ENCODE measurements at places on chromosomes 2 and 18.

DNA sequence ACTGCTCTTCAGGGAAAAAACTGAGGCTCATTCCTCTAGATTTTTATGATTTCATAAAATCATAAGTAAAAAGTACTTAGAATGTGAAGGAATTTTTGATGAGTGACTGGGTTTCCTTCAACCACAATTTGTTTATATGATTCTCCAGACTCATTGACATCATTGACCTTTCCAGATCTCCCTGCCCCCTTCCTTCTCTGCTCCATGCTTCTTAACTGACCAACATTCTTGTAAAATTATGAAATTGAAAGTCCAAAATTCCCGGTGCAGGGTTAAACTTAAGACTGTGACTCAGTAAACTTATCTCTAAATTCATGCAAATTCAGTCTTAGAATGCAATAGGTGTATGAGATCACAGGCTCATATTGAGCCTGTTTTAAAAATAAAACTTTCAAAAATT lies 648.9 kb downstream of the TDRD15 start:
- no peak for DNase-seq

DNA sequence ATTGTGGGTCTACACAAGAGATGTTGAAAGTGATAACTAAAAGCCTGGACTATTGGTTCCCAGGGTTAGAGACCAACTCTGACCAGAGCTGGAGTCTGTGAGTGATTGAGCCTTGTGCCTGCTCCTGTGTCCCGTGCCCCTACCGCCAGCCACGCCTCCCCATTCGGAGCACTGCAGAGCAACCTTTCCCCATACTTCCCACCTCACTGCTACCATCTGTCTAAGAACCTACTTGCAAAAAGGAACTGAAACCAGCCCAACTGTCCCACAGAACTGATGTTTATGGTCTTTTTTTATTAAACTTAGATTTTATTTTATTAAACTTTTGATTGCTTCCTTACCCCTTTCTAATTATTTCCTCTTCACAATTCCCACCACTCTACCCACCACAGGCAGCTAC lies 300.3 kb upstream of the MGAT5 start:
- DNase-seq = no peak

DNA sequence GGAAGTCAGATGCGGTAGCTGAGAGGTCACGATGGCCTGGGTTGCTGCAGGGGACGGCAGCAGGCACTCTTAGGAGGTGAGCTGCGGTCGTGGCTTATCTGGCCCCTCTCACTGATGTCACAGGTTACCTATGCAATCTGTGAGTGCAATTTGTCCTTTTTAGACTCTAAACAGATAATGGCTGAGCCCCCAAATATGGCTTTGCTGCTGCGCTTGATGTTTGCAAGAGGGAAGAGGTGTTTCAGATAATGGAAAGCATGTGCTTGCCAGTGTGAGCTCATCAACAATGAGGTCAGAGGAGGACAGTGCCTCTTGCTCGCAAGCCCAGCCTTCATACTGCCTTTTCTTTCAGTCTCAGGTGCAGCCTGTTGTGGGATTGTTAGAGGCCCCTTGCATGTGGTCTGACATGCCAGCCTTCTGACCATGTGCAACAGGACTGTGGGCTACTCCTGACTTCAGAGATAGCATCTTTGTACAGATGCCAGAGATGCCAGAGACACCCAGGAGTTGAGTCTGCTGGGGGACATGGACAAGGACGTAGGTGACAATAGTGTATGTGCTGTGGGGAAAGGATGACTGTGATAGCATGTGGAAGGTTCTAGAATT lies 151.3 kb downstream of the TANC1 start:
- DNase-seq = no peak

- no peak for DNase-seq
Observed at GRCh38 chr2:178756843-178757242, 50.4 kb downstream of the TTN start.

DNA sequence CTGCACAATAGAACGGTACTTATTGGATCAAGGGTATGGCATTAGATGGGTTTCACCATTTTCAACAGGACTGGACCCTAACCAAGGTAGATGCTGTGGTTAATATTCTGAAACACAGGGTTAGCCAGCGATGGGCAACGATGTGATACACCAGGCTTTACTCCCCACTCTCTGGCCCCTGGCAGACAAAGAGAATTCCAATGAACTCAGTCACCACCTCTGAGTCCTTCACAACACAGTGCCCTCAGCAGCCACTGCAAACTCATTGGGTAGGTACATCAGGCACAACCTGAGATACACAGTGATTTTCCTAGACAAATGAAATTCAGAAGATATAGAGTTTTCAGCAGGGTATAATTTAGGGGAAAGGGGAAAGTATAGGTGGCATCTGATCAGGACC lies 634.5 kb downstream of the ZEB2 start:
- DNase-seq = no peak

DNA sequence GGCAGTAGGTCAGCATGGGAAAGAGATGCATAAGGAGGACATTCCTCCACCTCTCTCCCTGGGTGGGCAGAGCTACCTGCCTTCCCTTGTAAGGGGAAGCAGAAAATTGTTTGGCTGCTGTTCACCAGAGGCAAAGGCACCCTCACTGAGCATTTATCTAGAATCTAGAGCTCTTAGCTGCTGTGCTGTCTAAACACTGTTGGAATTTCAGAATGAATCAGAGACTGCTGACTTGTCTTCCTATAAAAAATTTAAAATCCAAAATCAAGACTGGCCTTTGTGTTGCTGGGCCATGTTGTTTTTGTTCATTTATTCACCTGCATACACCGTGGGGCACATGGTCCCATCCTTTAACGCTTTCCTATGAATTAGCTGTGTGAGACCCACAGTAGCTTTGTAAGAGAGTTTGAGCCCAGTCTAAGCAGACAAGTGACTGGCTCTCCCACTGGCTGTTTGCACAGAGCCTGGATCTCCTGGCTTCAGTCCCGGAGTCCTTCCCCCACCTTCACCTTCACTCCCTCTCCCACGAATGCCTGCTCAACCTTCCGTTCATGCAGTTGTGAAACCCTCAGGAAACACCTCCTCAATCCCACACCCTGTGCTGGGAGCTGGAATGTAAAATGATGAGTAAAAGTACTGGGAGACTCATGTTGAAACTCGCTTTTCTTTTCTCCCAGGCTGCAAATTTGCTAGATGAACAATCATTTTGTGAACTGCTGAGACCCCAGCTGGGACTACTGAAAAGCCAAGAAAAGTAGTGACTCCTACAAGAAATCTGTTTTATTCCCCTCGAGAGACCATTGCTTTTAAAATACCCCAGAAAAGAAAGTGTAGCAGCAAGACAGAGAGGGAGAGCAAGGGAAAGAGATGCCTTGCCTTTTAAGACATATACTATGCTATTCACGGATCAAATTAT lies 76.2 kb downstream of the FAM168B start:
- DNase-seq = no peak

GRCh38 chr2:26195040-26195984 lies 22.4 kb downstream of the GAREM2 start:
- DNase-seq = no peak

- no peak for DNase-seq
Observed at GRCh38 chr18:9422816-9423519, 52.3 kb upstream of the RALBP1 start.

- DNase-seq = no peak
Observed at GRCh38 chr18:48333563-48333962, 75.6 kb downstream of the ZBTB7C start.

DNA sequence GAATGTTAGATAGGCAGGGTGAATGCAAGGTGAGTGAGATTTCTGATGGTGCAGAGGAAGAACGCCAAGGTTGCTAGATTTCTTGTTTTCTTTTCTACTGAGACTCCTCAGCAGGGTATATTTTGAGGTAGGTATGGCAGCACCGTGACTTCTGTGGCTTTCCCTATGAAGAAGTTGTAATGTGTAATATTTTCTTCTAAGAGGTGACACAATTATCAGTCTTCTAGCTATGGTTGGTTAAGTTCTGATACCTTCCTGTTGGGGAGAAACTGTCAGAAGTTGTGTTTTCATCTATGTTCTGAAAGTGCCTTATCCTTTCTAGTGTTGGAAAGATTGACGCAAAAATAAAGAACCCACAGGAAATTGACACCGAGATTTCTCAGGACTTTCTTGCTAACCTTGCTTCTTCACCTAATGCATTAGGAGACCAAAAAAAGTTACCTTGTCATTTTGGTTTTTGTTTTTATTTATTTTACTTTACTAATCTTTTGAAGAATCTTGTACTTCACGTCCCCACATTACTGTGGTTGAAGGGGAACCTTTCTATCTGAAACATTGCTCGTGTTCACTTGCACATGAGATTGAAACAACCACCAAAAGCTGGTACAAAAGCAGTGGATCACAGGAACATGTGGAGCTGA lies 11.9 kb downstream of the IL18R1 start:
- DNase-seq = no peak

GRCh38 chr18:45463451-45463850 lies 151.8 kb upstream of the SLC14A2 start:
- no peak for DNase-seq

GRCh38 chr2:25131567-25132298 lies 36.6 kb downstream of the POMC start:
- DNase-seq = no peak

DNA sequence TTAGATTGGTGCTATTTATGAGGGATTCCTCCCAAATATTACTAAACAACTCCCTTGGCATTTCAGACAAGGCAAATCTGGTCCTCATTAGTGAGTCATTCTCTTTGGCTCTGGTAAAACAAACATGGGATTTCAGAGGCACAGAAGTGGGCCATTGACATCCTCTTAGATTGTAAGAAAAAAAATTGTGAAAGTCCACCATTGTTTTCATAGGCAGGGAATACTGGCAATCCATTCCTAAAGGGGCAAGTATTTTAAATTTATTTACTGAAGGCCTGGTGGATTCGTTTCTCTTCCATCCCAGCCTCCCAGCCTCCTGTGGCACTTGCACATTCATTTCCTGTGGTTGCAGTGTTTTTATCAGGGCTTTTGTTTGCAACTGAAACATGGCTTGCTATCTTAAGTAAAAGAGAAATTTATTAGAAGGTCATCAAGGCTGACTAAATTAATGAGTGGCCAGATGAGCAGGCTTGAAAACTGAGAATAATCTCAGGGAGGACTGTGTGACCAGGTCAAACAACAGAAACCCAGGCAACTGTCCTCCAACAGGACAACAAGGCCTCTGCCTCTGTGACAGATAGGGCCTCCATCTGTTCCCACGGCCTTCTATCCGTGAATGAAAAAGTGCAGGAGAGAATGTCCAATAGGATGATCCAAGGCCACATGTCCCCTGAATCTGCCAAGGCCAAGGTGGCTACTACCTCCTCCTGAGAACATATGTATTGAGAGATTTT lies 23.1 kb upstream of the TNFAIP6 start:
- DNase-seq = no peak

GRCh38 chr2:215717501-215718381 lies 281.9 kb upstream of the FN1 start:
- no peak for DNase-seq

GRCh38 chr2:95087379-95087778 lies 34.2 kb downstream of the MRPS5 start:
- DNase-seq = no peak

GRCh38 chr2:47569658-47570475 lies 166.9 kb downstream of the MSH2 start:
- no peak for DNase-seq

- no peak for DNase-seq
Observed at GRCh38 chr2:177942731-177943130, 129.8 kb downstream of the PDE11A start.

DNA sequence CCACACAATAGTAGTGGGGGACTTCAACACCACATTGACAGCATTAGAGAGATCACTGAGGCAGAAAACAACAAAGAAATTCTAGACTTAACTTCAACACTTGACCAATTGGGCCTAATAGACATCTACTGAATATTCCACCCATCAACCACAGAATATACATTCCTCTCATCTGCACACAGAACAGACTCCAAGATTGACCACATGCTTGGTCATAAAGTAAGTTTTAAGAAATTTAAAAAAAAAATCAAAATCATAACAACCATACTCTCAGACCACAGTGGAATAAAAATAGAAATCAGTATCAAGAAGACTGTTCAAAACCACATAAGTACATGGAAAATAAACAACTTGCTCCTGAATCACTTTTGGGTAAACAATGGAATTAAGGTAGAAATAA lies 9.0 kb upstream of the FLACC1 start:
- DNase-seq = no peak

GRCh38 chr18:4807604-4808293 lies 352.6 kb upstream of the DLGAP1 start:
- DNase-seq = no peak

All from NCI-H526 (cell line).